A549 (cell line): ENCODE measurements at places on chromosomes 6 and 20.

GRCh38 chr20:58215116-58215515 is 13.3 kb downstream of the ANKRD60 start:
- DNase-seq = no peak

GRCh38 chr6:90485635-90486277 is 101.1 kb downstream of the MAP3K7 start:
- DNase-seq = no peak

DNA sequence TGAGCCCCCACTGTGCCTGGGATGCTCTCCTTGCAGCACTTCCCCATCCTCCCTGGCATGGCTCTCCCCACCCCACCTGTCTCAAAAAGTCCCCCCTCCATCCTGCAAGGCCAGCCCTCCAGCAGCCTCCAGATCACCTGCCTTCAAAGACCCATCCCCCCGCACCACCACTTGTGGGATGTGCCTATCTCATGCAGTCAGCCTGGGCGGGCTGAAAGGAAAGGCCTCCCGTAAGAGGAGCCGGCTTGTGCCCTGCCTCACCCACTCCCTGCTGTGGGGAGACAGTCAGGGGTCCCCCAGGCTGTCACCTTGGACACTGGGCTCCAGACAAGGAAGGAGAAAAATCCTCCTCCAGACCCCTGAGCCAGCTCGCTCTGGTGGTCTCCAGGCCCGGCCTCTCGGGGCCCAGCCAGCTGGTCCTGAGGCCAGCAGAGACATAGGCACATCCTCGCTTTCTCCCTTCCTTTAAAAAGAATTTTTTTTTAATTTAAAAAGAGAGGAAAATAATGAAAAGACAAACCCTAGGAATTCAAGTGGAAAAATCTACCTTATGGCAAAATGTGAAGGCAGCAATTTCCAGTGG is 77.3 kb downstream of the GRM4 start:
- no peak for DNase-seq

- DNase-seq = no peak
Observed at GRCh38 chr20:25539742-25540672, 45.3 kb downstream of the NINL start.

- DNase-seq = no peak
Observed at GRCh38 chr6:33622456-33623431, 1.6 kb downstream of the ITPR3 start.

DNA sequence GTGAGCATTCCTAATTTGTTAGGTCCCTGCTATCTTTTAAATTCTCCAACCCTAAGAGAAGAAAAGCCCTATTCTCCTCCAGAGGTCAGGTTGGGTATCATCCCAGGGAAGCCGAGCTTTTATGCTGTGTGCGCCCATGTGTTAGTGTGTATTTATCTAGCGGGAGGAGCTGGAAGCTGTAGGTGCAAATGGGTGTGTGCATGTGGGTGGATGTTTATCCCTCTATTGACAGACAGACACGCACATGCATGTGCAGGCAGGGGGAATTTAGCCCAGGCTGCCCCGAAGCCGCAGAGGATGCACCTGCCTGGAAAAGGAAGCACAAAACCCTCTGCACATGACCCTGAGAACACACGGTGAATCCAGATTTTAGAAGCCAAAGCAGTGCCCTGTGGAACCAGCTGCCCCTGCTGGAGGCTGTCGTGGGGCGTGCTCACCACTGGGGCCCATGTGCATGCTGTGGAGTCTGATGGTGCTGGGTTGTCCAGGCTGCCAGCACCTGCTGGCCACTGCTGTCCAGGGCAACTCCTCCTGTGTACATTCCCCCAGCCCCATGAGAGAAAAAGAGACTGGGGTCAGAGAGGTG is 397.5 kb downstream of the TAF4 start:
- DNase-seq = no peak

DNA sequence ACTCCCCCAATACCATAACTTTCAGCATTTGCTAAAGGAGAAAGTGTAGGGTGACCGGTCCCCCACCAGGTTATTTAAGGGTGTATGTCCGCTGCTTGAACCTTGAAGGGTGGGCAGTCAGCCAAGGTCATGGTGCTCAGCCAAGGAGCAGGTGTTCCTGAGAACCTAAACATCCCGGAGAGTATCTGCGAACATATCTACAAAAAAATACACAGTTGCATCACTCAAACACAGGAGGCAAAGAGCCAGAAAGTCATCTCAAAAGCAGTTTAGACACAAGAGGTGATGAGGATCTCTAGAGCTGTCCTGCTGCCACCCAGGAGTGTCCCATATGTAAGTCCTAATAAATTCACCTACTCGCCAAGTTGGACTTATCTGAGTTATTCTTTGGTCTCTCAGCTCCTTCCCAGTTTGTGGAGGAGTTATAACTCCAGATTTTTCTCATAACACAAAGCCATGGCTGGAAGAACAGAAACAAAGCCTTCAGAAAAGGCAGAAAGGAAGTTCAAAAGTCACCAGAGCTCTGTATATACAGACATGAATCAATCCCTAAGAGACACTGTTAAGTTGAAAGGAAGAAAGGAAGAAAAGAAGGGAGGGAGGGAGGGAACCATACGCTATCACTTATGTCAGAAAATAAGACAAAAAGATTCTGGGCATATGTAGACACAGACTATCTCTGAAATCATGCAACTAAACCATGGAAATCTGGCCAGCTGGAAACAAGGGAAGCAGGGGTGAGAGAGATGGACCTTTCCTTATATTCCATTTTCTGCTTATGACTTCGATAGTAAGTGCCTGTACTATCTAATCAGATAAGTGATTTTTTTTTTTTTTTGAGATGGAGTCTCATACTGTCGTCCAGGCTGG is 11.3 kb downstream of the MBOAT1 start:
- peak; percentile 13 for DNase-seq

- DNase-seq = no peak
Observed at GRCh38 chr6:52495922-52496321, 75.8 kb downstream of the EFHC1 start.

DNA sequence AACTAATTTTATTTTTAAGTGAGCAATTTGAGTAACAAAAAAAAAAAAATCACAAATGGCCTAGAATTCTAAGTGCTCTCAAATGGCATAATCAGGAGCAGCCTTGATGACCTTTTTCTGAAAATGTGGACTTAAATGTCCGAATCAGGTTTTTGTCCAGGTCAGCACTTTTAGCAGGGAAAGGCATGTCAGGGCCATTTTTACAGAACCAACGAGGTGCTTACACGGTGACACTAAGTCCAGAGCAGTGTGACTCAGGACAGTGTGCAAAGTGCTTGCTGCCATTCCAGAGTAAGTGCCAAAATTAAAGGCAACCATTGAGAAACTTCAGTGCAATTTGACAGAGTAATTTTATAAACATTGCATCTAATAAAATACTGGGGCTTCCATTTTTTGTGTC is 127.8 kb downstream of the KIF16B start:
- DNase-seq = no peak

- DNase-seq = no peak
Observed at GRCh38 chr20:41408986-41409385, 42.4 kb upstream of the EMILIN3 start.

- DNase-seq = no peak
Observed at GRCh38 chr20:53503517-53503919, 90.1 kb downstream of the ZNF217 start.

DNA sequence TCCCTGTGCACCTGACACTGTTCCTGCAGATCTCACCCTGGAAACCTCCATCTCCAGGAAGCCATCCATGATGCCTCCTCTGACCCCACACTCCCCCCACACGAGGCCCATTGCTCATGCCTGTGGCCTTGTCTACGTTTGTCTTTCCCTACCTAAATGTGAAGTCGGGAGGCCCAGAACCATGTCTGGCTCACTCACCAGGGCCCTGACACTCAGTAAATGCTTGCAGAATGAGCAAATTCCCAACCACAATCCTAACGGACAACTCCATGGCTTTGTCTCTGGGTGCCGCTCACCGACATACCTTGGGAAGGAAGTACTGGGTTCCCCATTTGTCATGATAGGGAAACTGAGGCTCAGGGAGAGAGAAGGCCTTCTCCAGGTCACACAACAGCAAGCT is 7.3 kb downstream of the PEDS1 start:
- DNase-seq = no peak

- no peak for DNase-seq
Observed at GRCh38 chr6:139757784-139758183, 383.3 kb upstream of the CITED2 start.

DNA sequence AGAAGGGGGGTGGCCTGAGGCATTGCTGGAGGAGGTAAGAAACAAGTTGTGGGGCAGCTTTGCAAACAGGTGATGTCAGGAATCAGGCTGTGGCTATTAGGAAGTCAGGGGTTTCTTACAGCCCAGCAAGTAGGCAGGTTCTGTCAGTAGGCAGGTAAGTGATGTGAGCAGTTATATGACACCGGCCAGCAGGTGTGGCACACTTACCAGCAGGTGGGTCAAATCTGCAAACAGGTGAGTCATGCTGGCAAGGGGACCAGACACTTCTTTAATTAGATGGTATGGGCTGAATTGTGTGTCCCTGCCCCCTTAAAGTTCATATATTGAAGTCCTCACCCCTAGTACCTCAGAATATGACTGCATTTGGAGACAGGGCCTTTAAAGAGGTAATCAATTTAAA is 16.4 kb upstream of the ENPP4 start:
- DNase-seq = no peak

- DNase-seq = no peak
Observed at GRCh38 chr6:164410017-164410416, 899.4 kb downstream of the C6orf118 start.

GRCh38 chr6:7691021-7691420 is 34.9 kb upstream of the BMP6 start:
- DNase-seq = no peak
